Stimulated activated CD4-positive, alpha-beta T cell treated with anti-CD3 and anti-CD28 coated beads, Interleukin-4, amount 100 ng/mL, for 4 hours (primary cell): ENCODE measurements at places on chromosomes 11 and 22.

DNA sequence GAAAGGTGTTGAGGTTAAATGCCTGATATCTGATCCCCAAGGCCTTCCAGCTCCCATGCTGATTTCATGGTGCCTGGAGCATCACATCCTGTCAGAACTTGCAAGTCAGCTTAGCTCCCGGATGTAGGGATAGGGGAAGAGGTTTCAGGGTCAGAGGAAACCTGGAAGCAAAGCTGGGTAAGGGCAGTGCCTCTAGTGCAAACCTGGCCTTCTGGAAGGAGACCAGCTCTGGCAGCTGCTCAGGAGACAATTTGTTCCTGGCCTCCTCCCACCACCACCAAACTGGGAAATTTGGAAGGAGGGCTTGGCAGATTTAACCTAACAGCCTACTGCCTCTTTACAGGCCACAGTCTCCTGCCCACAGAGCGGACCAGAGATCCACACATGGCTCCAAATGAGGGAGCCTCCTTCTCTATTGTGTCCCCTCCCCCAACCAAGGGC lies 9.2 kb upstream of the TSKU start:
- no peak for DNase-seq

DNA sequence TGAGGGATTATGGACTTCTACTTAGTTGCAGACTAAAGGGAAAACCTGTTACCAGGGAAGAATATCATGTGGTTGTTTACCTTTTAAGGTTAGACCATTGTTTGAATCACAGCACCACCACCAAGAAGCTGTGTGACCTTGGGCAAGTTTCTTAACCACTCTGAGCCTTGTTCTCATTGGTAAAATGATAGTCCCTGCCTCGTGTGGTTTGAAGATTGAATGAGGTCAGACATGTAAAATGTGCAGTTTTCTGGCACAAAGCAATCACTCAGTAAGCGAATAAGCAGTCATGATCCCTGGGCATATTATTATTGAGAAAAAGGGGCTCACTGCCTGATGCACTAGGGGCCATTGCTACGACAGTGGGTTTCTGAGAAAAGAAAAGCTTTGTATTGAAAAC lies 28.3 kb downstream of the MOV10L1 start:
- DNase-seq, result no peak

GRCh38 chr22:45010532-45010900 lies 711 bp upstream of the PHF21B start:
- DNase-seq, result no peak

GRCh38 chr11:71929491-71929890 lies 645 bp downstream of the RNF121 start:
- DNase-seq, result no peak

DNA sequence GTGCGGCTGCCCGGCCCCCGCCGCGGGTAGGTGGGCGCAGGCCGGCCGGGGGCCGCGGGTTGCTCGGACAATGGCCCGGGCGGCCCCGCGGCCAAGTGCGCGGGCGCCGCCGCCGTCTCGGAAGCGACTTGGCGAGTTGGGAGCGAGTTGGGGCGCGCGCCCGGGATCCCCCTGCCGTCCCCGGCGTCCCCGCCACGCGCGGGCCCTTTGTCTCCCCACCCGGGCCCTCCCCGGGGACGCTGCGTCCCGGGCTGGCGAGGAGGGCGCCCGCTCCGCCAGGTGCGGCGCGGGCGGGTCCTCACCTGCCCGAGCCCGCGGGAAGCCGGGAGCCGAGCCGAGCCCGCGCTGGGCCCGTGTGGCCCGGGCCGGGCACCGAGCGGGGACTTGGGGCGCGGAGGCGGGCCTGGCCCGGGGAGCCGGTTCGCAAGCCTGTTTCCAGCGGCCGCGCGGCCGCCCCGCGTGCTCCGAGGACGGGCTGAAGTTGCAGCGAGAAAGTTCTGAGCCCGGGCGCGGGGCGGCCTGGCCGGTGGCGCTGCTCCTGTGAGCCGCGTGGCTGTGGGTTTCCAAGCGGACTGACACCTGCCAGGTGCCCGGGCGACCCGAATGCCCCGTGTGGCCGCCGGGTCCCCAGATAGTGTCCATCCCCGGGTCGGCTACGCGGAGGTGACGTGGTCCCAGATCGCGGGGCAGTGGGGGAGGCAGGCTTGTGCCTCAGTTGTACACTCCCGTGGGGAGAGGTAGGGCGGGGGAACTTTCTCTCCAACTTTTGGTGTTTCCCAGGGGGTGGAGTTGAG lies 586 bp downstream of the LRP5 start:
- DNase-seq, result peak; percentile 34
